NCI-H1105 treated with DMSO at 0.1 percent for 48 hours (cell line): ENCODE measurements at places on chromosomes 4 and X.
A peak's percentile ranks its signal among the peaks of the same experiment; 100 is the strongest.

GRCh38 chrX:20527558-20528011, 260.9 kb upstream of the RPS6KA3 start:
- peak; percentile 74 for DNase-seq

- no peak for DNase-seq
Observed at GRCh38 chr4:186712690-186713089, 11.0 kb downstream of the FAT1 start.

DNA sequence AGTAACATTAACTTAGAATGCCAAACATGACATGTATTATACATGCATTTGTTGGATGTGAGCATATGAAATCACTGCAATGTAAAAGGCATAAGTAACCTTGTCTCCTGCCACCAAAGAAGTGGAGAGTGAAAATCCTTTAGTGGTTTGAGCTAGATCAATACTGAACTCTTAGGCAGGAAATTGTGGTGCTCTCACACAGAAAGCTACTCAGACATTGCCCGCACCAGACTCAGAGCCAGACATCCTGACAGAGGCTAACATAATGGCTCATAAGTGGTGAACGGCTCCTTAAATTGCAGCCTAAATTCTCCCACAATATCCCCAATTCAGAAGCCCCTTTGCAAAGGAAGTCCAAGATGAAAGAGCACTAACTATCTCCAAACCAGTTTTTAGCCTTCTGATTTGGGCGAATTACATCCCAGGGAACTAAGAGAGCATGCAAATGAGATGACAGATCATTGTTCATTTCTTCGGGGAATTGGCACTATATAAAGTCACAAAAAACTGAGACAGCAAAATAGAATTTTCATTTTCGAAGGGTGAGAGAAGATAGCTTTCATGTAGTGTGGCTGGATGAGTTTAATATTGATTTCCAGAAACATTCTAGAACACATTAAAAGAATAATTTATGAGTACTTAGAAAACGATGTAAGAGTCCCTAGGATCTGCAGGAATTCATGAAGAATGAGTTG, 233.6 kb upstream of the RPS6KA3 start:
- no peak for DNase-seq

DNA sequence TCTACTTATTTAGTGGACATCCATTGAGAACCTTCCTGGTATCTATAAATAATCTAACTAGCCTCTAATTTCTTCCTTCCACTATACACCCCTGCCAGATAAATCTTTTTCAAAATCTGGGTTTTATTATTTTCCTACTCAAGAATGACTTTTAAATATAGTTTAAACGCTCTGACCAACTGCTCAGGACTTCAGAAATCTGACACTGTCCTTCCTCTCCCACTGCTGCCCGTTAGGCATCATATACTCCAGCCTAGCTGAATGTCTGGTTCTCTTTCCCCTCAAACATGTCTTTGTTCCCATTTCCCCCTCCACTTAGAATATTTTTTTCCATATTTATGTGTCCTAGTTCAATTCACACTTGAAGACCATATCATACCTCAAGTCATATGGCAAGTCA, 35.2 kb upstream of the CBLL2 start:
- DNase-seq: no peak

DNA sequence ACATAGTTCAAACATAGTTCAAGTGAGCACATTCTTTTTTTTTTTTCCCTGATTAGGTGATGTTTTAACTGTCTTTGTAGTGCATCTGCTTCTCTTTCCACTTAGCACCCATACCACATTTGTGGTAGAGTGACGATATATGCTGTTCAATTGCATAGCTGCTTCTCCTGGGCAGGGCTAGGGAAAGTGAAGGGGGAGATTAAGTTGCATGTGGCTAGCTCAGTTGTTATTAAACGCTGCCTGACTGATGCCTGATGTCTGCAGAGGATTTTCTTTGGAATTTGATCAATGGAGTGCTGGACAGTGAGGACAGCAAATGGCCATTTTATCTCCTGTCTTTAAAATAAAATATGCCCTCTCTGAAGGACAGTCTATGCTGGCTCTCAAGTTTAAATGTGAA, 63.7 kb downstream of the ANK2 start:
- no peak for DNase-seq

DNA sequence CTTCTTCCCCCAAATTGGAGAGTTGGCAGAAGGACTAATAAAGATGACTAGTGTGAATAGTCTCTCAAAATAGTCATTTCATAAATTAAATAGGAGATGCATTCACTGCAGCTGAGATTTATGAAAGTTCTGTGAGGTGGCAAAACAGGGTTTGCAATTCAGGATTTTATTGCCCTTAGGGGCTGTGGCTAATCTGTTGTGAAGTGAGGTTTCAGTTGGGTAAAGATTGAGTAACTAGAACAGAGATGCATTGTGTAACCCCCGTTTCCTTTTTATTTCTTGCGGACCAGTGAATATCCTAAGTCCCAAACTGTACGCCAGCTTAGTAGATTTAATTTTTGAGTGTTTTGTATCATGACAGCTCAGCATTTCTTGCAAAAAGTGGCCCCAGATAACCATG, 16.2 kb upstream of the SCRG1 start:
- DNase-seq: no peak

DNA sequence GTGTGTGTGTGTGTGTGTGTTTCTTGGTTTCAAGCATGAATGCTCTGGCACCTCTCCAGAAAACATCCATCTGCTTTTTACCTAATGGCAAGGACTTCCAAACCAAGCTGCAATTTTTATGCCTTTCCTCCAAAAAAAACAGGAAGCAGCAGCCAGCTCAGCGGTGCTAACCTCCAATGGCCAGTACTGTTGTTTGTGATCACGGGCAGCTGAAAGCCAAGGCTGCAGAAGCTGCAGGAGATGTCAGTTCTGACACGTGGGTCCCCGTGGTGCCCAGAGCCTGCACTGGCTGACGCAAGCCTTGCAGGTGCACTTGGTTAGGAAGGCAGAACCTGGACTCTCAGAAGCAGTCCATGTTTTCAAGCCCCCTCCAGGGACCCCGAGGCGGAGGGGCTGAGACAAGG, 313.6 kb upstream of the DDX53 start:
- peak; percentile 80 for DNase-seq

- DNase-seq: no peak
Observed at GRCh38 chrX:74448669-74449068, 27.4 kb downstream of the SLC16A2 start.

GRCh38 chr4:186726426-186727168, 2.9 kb upstream of the FAT1 start:
- peak; percentile 57 for DNase-seq

DNA sequence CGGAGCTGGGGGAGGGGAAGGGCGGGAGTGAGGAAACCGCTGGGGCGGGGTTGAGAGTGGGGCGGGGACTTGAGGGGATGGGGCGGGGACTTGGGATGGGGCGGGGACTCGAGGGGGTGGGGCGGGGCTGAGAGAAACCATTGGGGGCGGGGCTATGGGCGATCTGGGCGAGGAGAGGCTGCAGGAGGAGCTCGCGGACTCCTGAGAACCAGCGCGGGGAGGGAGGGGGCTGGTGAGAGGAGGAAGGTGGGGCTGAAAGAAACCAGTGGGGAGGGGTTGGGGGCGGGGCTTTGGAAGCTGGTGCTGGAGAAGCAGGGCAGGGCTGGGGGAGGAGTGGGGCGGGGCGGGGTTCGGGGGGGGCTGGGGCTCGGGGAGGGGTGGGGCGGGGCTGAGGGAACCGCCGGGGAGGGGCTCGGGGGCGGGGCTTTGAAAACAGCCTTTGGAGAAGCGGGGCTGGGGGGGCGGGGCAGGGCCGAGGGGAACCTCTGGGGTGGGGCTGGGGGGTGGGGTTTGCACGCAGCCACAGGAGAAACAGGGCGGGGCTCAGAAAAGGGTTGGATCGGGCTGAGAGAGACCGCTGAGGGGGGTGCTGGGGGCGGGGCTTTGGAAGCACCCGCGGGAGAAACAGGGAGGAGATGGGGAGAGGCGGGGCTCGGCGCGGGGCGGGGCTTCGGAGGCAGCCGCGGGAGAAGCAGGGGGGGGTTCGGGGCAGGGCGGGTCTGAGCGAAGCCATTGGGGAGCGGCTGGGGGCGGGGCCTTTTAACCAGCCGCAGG, 777 bp upstream of the EOLA2 start:
- DNase-seq: peak; percentile 92

DNA sequence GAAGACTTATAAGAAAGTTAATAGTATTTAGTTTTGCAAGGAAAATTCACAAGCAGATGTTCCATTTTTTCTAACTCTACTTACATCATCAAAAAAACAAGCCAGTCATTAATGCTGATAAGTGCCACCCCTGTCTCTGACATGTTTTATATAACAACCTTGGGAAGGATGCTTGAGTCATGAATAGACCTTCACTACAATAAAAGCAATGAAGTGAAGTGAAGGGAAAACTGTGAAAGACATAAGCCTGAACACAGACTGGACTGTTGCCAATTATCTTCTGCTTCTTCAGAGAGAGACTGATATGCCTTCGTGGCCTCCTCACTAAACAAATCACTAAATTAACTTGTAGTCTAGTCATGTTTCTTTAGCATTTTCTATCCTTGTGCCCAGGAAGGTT, 353.2 kb downstream of the PDHA2 start:
- no peak for DNase-seq

GRCh38 chr4:10018818-10019461, 2.4 kb downstream of the SLC2A9 start:
- peak; percentile 84 for DNase-seq

- DNase-seq: no peak
Observed at GRCh38 chr4:20724915-20725314, 24.7 kb downstream of the PACRGL start.

GRCh38 chr4:98529970-98530569, 128.3 kb downstream of the TSPAN5 start:
- DNase-seq: no peak

DNA sequence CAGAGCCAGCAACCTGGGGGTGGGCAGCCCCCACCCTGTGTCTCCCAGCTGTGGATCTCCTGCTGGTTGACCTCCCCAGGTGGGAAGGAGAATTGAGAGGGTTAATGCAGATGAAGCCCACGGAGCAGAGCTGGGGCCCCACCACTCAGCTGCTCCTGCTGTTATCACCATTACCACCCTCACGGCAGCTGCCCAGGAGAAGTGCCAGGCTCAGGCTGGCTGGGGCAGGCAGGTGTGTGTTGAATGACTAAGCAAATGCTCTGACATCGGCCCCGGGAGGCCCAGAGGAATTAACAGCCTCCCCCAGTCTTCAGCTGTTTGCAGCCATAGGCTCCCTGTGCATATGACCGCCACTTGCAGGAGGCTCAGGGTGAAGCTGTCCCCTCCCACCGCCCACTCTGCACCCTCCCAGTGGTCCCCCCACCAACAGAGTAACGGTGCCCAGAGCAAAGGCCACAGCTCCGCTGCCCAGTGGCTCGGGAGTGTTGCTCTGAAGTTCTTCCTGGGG, 133.8 kb downstream of the CPZ start:
- no peak for DNase-seq
